ENCODE measurements at places on chromosomes 2 and 18. TPM values are rescaled to one million over a fixed set of nuclear protein-coding genes. Genes with fewer than 3 reads are reported as not detected.

DNA sequence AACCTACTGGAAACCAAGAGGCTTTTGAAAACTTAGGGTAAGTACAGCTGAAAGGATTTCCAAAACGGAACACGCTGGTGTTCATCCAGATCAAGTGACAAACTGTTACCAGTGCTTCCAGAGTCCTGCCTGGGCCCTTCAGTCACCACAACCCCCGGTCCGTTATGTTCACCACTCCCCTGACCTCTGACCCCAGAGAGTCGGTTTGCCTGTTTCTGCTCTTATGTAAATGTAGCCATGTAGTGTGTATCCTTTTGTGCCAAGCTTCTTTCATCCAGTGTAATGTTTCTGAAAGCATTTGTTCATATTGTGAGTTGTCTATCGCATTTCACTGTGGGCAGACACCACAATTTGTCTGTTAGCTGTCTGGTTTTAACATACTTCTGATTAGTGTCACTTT lies 217.5 kb downstream of the NCK2 start:
- DNase-seq = no peak
- H3K4me1 ChIP-seq = no peaks in the 10 kb centered on the region
- H3K27me3 ChIP-seq = peaks cover 7% of the 10 kb centered on the region
- H3K36me3 ChIP-seq = no peaks in the 10 kb centered on the region

DNA sequence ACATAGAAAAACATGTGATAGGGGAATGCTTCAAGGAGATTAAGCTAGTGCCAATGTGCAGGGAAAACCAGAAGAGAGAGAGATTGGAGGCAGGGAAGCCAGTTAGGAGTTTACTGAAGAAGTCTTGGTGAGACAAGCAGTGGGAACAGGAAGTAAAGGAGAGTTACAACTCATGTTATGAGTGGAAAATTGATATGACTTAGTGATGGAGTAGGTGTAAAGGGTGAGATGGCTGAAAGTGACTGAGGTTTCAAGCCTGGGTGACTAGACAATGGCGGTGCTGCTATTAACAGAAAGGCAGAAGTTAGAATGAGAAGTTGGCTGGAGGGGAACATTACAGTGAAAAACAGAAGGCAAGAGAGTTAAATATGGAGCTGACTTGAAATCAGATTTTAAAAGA lies 16.5 kb downstream of the DOK1 start:
- H3K27me3 ChIP-seq = no peaks in the 10 kb centered on the region
- H3K4me3 ChIP-seq = no peak overlapping the region
- no peak overlapping the region for H3K27ac ChIP-seq
- no peaks in the 10 kb centered on the region for H3K36me3 ChIP-seq
- peaks cover 35% of the 10 kb centered on the region for H3K4me1 ChIP-seq

GRCh38 chr2:111704246-111704645 lies 179.7 kb downstream of the ANAPC1 start:
- peak overlapping the region; percentile 73 for H3K27ac ChIP-seq
- H3K4me1 ChIP-seq = peaks cover 64% of the 10 kb centered on the region
- H3K4me3 ChIP-seq = peak overlapping the region; percentile 26

DNA sequence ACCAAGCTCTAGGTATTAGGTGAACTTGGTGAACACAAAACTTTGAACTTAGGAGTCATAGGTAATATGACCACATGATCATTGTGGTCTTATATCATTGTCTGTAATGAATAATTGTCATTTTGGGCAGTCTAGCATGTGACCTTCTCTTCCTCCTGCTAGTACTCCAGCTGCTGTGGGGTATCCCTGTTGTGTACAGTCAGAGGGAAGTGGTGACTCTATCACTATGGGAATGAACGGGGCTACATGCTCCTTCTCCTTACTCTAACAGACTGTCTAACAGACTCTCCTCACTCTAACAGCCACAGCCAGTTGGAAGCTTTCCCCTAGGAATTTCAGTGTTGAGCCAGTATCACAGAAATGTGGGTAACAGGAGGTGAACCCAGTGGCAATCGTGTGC lies 68.2 kb upstream of the NEDD4L start:
- no peaks in the 10 kb centered on the region for H3K36me3 ChIP-seq
- H3K27me3 ChIP-seq = peaks cover 11% of the 10 kb centered on the region
- H3K4me1 ChIP-seq = no peaks in the 10 kb centered on the region
- DNase-seq = no peak

- H3K4me1 ChIP-seq = no peaks in the 10 kb centered on the region
- H3K4me3 ChIP-seq = no peak overlapping the region
- DNase-seq = no peak
These were observed 557.6 kb upstream of the FANCL start for GRCh38 chr2:58798676-58799208.

- H3K27ac ChIP-seq = peak overlapping the region; percentile 67
- peaks cover 5% of the 10 kb centered on the region for H3K4me1 ChIP-seq
- no peak for DNase-seq
These were observed 16.7 kb downstream of the SRSF7 start for GRCh38 chr2:38734299-38735058.

Gene MBD2
- total RNA-seq = 200 TPM

Gene SMCHD1
- total RNA-seq = 98.4 TPM

Gene MC2R
- not detected for total RNA-seq

Gene MGAT4A
- total RNA-seq = 48.8 TPM

Gene BCL2
- 81.3 TPM for total RNA-seq

Gene ABHD1
- 0.23 TPM for total RNA-seq

Gene IL36RN
- not detected for total RNA-seq
